Stimulated activated CD4-positive, alpha-beta T cell treated with anti-CD3 and anti-CD28 coated beads, Interleukin-15, amount 100 ng/mL, for 24 hours (primary cell): ENCODE measurements at places on chromosomes 3 and 15.

GRCh38 chr3:188604651-188605050 is 450.7 kb downstream of the LPP start:
- DNase-seq: no peak

DNA sequence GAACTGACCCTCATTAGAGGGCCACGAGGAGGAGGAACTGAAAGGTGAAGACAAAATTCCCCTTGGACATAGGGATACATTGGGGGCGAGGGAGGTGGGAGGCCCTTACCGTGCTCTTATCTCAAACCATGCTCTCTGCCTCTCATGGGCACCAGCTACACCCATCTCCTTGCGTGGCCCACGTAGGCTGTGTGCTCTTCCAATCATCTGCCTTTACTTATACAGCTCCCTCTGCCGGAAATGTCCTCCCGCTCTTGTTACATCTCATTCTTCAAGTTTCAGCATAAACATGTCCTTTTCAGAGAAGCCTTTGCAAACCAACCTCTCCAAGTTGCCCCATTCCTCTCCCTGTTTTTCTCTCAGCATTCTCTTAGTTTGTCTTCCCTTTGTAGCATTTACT is 307.8 kb upstream of the PROK2 start:
- no peak for DNase-seq

GRCh38 chr3:167502401-167502800 is 28.6 kb upstream of the SERPINI2 start:
- DNase-seq: no peak

DNA sequence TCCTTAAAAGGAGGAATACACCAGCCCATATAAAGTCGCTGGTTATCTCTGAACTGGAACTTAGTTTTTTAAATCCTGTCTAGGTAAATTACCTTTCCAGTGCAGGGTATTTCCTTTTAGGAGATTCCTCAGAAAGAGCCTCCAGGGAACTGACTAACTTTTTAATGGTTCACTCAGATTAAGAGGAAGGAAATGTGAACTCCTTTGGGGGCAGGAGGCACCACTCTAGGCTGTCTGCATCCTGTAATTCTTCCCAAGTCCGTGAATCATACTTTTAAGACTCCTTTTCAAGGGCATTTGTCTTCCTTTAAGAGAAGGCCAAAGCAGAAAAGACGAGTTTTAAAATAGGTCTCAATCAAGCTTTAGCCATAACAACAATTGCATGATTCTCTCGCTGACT is 871.2 kb upstream of the NR2F2 start:
- DNase-seq: no peak

DNA sequence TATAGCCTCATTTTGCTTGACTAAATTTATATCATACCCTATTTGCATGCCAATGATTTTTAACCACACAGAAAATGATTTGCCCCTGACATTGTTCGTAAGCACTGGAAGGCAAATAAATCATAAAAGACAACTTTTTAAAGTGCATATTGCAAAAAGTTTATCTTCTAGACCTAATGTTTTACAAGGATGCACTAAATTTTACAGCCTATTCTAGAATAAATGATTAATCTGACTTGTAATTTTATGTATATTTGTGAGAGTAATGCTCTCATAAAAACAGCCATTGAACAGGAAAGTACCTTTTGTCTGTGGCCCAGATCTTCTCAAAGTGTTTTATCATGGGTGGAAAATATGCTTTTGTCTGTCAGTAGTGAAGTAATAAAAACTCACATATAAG is 546.6 kb downstream of the EPHA3 start:
- no peak for DNase-seq

DNA sequence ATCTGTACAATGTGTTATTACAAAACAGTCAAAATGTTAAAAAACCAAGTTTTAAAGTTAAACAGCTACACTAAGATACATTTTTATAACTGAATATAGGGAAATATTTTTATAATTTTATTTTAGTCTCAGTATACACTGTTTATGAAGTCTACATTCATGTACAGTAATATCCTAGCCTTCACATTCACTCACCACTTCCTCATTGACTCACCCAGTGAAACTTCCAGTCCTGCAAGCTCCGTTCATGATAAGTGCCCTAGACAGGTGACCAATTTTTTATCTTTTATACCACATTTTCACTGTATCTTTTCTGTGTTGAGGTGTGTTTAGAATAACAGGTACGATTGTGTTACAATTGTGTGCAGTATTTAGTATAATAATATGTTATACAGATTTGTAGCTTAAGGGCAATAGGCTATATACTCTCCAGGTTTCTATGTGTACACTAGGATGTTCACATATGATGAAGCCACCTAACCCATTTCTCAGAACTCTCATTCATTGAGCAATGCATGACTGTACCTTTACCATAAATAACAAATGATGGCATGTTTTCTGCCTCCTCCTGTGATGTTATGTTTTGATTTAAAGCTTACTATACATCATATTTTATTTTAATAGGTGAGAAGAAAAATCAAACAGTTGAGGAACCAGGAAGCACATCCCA is 388.4 kb upstream of the NDN start:
- DNase-seq: no peak

GRCh38 chr3:16309558-16309957 is 44.5 kb downstream of the OXNAD1 start:
- peak; percentile 61 for DNase-seq

- no peak for DNase-seq
These were observed 126.5 kb upstream of the DLG1 start for GRCh38 chr3:197424674-197425484.

GRCh38 chr3:116340680-116341216 is 104.5 kb downstream of the LSAMP start:
- no peak for DNase-seq

DNA sequence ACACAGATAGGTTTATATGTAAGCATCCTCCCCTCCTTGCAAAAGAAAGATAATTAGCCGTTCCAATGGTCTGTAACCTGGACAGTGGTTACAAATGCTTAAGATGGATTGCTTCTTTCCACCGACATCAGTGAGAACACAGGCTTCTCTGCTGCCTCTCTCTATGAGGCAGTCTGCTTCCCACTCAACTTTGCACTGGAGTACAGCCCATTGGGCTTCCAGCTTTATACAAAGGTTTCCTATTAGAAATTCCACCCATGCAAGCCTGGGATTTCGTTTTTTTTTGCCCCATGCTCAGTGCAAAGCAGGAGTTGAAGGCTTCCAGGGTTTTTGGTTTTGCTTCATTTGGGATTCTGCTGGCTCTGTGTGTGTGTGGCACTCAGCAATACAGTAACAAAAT is 47.3 kb upstream of the C3orf22 start:
- DNase-seq: no peak

DNA sequence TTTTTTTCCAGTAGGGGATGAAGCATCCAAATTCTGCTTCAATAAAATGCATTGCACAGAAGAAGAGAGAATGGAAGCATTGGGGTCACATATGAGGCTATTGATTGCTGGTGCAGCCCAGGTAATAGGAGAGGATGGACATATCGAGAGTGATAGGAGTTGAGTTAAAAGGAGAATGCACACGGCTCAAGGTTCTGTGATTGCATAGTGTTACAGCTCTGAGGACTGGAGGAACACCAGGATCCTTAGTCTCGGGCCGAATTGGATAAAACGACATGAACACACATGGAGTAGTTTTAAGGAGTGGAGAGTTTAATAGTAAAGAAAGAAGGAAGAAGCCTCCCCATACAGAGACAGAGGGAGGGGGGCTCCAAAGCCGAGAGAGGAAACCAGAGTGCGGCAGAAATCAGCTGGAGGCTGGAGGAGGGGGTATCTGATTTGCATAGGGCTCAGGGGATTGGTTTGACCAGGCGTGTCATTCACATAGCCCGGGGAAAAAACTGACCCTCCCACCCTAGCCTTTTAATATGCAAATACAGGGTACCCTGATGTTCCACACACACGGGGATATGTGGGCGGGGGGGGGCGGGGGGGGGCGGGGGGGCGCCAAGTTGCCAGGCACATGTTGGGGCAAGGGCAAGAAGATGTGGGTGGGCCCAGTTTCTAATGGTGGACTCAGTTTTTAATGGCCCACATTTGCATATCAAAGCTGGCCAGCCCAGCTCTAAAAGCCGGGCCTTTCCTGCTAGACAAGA is 156.9 kb downstream of the AGBL1 start:
- DNase-seq: no peak

- peak; percentile 45 for DNase-seq
These were observed 68.8 kb downstream of the ANXA2 start for GRCh38 chr15:60328852-60329443.

DNA sequence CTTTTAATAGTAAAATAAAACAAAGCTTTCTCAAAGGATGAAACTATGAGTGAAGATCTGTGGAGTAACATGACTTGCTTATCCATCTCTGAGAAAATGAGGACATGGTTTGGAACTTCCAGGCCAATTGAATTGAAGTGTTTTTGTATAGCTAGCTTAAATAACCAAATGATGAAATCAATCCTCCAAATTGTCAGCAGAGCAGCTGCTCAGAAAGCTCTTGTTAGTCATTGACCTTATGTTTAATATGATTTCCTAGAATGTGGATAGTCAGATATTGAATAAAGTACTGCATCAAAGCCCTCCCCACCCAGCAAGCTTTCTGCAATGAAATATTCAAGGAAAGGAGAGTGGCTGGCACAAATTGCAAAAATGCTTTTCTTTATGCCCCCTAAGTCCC is 437.2 kb downstream of the MFSD1 start:
- no peak for DNase-seq

DNA sequence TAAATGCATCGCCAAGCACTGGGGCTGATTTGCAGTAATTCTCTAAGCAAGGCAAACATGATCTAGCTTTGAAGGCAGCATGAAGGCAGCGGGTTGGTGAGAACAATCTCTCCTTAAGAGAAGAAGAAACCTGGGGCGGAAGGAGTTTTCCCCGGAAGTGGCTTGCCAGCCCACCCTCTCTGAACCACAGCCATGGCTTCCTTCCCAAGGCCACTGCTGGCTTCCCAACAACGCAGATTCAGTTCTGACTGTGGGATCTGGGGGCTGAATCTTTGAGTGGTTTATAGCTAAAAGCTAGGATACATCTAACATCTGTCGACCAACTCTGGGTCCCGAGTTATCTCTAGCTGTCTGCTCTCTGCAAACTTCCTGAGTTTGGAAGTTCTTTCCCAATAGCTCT is 4.3 kb upstream of the CPN2 start:
- DNase-seq: no peak

GRCh38 chr3:143697975-143698374 is 150.3 kb downstream of the SLC9A9 start:
- DNase-seq: no peak

GRCh38 chr3:414063-414462 is 217.5 kb downstream of the CHL1 start:
- no peak for DNase-seq

- DNase-seq: no peak
These were observed 617.1 kb downstream of the SQOR start for GRCh38 chr15:46251903-46252302.

DNA sequence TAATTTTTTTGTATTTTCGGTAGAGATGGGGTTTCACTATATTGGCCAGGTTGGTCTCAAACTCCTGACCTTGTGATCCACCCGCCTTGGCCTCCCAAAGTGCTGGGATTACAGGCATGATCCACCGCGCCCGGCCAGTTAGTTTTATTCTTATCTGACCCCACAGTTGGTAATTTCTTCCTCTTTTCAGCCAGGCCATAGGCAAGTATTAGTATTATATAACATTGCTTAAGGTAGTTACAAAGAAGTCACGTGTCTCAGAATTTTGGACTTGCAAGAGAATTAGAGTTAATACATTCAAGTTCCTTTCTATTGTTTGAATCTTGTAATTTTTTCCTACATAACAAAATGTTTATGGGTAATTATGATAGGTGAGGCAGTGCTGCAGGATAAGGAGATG is 334.8 kb downstream of the LPP start:
- no peak for DNase-seq

GRCh38 chr15:68365770-68366169 is 66.2 kb downstream of the ITGA11 start:
- DNase-seq: no peak

GRCh38 chr3:131630097-131630496 is 127.3 kb upstream of the MRPL3 start:
- DNase-seq: no peak

DNA sequence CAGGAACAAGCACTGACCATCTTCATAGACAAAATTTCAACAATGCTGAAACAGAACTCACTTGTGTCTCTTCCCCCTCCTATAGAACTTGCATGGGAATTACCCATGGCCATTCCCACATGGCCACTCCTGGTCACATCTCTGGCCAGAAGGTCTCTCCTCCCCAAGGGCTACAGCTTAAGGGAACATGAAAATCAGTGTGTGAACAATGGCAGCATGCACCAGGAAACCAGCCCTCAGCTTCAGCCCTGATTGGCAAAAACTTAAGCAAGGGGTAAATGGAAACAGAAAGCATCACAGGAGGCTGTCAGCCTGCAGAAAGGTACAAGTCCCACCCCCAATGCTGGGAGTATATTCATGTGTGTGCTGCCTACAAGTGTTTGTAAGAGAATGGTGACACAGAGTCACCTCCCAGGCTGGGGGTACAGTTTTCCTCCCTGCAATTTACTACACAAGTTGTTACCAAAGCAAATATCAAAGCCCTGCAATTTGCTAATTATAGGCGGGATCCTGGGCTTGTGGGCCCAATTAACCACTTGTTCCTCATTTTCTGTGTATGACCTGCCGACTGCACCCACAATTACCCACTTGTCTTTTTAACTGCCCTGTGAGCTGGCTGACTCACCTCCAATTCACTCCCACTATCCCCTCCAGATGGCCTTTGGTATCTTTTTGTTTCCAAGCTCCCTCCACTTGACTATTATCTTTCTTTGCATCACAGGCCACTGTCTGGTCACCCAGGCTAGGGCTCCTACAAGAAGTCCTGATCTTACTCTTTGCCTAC is 84.4 kb upstream of the HES1 start:
- DNase-seq: no peak

- no peak for DNase-seq
These were observed 633.2 kb downstream of the MCTP2 start for GRCh38 chr15:94864600-94864999.

GRCh38 chr15:43196760-43197548 is 11.8 kb downstream of the CCNDBP1 start:
- no peak for DNase-seq

GRCh38 chr3:106725566-106725965 is 651.7 kb upstream of the CCDC54 start:
- DNase-seq: no peak
